ENCODE measurements at places on chromosomes 6 and 20.

GRCh38 chr20:4324611-4325243, 309.4 kb upstream of the RNF24 start:
- DNase-seq = no peak

DNA sequence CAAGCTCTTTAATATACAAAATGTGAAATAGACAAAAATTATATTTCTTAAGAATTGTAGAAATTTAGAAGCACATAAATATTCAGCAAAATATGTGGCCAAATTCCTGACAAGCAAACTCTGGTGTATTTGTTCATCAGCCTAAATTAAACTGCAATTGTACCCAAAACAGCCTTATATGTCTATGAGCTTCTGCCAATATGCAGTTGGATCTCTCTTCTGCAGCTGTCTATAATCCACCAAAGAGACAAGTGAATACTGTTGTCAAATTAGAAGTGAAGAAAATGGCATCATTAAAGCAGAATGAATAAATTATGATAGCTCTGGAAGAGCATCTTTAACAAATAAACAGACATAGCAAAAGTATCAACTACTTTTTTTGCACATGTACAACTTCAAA, 755.7 kb downstream of the GRIK2 start:
- no peak for DNase-seq

DNA sequence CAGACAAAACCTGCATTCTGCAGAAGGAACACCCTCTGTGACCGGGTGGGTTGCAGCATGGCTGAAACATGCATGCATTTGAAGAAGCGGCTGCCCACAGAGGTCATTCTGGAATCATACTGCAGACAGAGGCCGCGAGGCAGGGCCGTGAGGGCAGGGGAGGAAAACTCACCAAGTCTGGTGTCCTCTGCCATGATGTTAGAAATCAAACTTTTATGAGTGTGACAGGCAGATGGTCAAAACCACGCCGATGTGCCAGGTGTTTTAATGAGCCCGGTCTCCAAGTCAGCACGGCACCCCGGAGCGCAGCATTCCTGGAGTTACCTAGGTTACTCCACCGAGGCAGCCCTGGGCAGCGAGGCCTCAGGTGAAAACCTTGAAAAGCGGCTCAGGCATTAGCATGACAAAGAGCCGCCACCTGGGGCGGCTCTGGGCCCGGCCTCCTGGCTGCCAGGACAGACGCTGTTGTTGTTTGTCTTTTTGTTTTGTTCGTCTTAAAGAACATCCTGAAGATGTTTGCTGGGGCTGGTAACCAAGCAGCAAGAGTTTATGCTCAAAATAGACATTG, 255.6 kb downstream of the ERMARD start:
- DNase-seq = no peak

- no peak for DNase-seq
Observed at GRCh38 chr6:149474108-149474935, 10.5 kb downstream of the ZC3H12D start.

DNA sequence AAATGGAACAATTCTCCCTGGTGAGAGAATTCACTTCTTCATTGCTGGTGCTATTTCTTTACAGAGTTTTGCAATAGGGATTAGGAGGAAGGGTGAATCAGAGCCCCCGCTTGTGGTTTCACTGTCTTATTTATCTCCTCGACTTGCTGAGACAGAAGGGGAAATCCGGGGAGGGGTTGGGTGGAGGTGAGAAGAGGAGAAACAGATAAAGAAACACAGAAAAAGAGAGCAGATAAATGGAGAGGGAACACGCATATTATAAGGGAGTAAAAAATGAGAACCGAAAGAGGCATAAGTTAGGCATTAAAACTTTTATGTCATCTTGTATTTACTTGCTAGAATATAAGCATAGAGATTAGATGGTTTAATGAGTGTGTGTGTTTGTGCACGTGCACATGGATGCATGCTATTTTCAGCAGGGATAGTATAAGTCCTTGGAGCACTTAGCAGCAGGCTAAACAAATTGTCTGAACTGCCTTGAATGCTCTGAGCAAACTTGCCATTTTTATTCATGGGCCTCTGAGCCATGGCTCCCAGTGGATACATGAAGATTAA, 105.0 kb downstream of the OLIG3 start:
- peak; percentile 69 for DNase-seq

- DNase-seq = no peak
Observed at GRCh38 chr6:138231381-138231886, 13.1 kb upstream of the PBOV1 start.

GRCh38 chr6:5783584-5784089, 223.1 kb downstream of the NRN1 start:
- DNase-seq = no peak

DNA sequence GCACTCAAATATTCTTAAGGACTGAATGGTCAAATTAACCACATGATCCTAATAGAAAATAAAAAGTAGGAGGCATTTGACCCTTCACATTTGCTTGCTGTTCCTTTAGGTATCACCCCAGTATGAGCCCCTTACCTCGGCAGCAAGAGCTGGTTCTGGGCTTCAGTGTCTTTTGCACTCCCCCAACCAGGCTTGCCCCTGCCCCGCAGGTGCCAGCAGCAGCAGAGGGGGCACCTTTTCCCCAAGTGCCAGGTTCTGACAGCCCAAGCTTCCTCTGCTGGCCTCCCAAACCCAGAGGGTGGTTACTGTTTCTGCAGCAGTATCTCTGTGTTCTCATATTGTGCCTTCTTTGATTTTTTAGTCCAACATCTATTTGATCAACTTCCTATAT, 23.2 kb downstream of the UBE2V1 start:
- DNase-seq = no peak

GRCh38 chr6:18601516-18602020, 214.4 kb downstream of the RNF144B start:
- no peak for DNase-seq

DNA sequence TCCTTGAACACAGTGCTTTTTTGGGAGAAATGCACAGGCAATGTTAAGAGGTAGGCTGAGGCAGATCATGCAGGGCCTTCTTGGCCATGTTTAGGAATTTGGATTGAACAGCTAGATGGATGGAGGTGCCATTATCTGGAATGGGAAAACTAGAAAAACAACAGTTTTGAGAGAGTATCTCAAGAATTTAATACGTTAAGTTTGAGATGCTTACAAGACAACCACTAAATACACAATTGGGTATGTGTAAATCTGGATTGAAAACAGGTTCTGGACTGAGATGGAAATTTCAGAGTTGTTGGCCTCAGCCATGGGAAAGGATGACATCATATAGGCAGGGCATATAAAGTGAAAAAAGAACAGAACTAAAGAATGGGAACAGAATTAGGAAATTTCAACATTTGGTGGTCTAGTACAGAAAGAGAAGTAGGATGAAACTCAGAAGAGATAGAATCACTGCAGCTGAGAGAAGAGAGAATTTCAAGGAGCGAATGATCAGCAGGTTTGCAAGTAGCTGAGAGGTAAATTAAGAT, 37.1 kb downstream of the NCOA7 start:
- DNase-seq = no peak

DNA sequence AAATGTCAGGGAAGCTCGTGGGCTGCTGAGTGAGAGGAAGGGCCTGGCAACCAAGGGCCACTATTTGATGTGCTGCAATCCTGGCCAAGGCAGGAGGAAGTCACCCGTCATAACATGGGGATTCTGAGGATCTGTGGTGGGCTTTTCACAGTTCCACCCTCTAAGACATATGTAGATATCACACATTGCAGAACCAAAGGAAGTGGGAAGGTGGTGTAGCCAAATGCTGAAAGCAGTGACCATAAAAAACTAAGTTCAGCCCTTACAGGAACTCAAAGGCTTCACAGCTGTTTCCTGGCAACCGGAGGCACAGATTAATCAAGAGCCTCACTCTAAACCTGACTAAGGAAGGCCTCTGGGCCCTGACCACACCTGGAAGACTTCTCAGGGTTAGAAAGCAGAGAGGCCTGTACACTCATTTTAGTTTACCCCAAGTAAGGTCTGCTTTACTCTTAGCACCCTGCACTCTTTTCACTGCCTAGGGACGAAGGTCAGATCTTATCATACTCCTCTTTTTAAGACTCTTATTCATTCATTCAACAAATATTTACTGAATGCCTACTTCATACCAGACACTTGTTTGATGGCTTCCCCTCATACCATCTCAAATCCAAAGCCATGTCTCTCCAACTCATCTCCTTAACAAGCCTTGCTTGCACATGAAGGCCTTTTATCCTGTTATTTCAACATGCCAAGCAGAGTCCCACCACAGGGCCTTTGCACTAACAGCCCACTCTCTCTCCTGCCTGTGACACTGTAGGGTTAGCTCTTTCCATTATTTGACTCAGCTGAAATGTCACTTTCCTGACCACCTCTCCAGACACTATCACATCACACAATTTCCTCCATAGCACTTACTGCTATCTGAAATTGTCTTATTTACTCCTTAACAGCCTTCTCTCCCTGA, 2.6 kb downstream of the UBE2V1 start:
- peak; percentile 70 for DNase-seq

GRCh38 chr20:9616455-9616805, 102.0 kb downstream of the LAMP5 start:
- DNase-seq = no peak

DNA sequence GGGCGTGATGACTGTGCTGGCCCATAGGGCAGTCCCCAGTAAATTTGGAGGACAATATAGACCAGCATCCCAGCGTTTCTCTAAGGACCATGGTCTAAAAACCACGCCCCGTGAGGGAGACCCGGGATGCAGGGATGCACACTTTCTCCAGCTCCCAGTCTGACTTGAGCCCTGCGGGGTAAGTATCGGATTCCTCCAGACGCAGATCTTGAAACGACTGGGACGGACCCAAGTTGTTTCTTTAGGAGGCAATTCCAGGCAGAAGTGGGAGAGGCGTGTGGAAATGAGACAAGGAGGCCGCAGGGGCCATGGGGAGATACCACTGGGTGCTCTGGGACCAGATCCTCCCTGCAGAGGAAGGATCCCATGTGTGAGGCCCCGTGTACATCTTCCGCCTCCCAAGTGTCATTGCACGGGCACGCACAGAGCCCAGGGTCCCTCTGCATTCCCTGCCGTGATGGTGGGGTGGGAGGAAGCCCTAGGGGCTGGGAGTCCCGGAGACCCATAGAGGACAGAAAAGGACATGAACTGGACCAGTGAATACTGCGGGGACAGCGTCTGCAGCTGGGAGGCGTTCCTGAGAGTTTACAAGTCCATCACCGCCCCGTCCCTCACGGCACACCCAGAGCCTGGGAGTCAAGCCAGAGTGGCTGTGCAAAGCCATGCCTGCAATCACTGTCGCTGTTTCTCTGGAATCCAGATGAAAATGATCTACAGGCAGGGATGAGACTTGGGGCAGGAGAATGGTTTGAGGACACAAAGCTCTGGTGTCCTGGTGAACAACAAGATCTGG, 522.9 kb downstream of the CDH26 start:
- DNase-seq = no peak

- no peak for DNase-seq
Observed at GRCh38 chr6:13924146-13924948, 405 bp upstream of the RNF182 start.

Data from stimulated activated CD8-positive, alpha-beta memory T cell treated with anti-CD3 and anti-CD28 coated beads, Interleukin-7, amount 100 ng/mL, for 48 hours (primary cell).